ENCODE measurements at places on chromosomes 5 and 9. TPM values are rescaled to one million over a fixed set of nuclear protein-coding genes. Genes with fewer than 3 reads are reported as not detected.

The THBS4 gene
- total RNA-seq: 0.24 TPM

The HBEGF gene
- 8.1 TPM for total RNA-seq

The ZBTB26 gene
- total RNA-seq: 4.9 TPM

The KCNT1 gene
- not detected for total RNA-seq

DNA sequence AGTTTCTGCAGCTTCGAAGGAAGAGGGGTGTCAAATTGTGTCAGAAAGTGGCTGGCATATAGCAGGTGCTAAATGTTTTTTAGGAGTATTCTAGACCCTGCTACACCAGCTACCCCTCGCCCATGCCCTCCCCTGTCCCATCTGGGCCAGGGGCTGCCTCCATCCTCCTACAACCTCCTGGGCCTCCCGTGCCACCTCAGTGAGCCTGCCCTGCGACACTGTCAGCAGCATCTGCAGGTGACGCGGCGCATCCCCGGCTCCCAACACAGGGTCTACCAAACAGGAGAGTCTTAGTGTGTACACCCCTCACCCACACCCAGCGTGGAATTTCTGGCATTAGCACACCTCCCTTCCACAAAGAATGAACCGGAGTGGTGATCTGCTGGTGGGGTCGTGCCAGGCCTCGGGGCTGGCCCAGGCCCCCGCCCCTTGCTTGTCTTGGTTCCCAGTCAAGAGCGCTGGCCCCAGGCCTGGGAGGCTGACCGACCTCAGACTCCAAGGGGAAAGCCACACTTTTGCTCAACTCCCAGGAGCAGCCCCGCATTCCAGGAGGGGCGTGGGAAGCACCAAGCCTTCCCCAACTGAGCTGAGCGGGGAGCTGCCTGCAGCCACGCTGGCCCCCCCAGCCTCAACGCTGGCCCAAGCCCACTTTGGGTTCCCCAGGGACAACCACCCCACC is 55.2 kb downstream of the NEURL1B start:
- no peak for DNase-seq

- DNase-seq: no peak
Measured at GRCh38 chr9:4788703-4789102, 4.0 kb upstream of the RCL1 start.

GRCh38 chr5:164360589-164360988 is 855.2 kb downstream of the MAT2B start:
- DNase-seq: no peak

GRCh38 chr5:138755084-138755748 is 2.0 kb downstream of the CTNNA1 start:
- no peak for DNase-seq

DNA sequence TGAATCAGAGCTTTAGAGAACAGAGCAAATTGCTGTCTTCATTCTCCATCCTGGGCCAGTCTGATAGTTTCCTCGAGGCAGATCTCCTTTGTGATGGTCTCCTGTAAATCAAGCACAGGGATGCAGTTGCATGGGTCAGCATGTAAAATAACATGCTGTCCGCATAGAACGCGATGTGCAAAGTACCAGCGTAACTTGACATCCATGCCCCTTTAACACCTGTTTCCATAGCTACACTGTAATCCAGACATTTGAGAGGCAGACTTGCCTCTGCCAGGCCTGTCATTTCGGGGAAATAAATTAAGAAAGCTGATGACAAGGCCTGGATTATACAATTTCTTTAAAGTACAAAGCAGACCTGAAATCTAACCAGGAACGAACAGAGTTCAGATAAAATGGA is 413.5 kb downstream of the TLE4 start:
- no peak for DNase-seq

DNA sequence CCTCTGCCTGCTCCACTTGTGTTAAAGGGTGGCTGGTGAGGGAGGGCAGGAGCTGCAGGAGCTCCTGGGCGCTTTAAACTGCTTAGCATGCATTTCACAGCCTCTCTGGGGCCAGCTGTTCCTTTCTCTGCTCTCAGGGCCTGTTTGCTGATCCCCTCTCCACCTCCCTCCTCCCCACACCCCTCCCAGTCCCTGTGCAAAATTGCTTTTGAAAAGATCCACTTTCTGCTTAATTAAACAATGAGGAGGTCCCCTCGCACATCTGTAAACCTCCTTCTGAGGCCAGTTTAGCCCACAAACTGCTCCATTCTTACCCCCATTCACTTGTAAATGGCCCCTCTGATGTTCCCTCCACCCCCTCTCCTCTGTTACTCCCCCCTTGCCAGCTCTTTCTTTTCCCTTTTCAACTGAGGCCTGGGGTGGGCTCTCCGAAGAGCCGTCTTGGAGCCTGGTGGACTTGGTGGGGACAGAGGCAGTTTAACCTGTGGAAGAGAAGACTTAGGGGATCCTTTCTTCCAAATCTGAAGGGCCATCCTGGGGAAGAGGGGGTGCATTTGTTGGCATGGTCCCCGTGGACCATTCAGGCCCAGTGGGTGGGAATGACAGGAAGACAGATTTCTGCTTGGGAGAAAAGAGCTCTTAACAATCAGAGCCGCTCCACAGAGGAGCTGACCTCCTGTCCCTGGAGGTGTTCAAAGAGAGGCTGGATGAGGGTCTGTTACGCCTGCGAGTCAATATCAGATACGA is 12.0 kb downstream of the URM1 start:
- DNase-seq: no peak

DNA sequence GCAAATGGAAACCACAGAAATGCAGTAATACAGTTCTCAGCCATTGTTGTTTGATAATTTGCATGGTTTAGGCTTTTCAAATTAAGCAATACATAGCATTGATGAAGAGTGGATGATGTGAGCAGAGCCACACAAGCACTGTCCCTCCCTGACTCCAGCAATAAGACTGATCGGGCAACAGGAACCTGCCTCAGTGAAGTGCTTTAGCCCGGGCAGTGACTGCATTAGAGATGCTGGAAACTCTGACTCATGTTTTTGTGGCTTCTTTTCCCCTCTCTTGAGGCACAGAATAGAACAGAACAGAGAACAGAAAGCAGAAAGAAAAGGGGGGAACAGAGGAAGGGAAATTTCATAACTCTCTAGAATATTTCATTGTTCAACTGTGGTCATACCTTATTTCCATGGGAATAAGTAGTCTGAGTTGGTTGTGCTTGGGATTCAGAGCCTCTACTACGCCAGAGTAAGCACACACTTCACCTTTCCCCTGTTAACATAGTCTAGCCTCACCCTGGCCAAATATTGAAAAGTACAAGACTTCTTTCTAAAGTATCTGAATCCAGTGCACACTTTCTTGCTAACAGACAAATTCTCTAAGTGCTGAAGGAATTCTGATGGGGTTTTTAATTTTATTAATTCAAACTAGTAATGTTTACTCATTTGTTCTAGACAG is 164.8 kb upstream of the VCAN start:
- peak; percentile 76 for DNase-seq

DNA sequence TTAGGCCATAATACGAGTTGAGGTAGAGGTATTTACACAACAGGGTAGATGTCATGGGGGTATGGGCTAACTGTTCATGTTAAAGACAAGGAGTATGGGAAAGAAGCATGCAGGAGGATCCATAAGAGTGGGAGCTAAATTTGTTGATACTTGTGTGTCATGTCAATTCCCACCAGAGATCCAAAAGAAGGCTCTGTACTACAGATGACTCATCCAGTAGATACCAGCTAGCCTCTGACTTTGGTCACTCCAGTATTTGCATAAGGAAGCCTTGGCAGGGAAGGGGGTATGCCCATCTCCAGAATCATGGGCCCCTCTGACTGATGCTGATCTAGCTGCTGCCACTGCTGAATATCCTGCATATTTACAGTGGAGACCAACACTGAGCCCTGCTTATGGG is 743.7 kb upstream of the GRAMD2B start:
- DNase-seq: no peak

DNA sequence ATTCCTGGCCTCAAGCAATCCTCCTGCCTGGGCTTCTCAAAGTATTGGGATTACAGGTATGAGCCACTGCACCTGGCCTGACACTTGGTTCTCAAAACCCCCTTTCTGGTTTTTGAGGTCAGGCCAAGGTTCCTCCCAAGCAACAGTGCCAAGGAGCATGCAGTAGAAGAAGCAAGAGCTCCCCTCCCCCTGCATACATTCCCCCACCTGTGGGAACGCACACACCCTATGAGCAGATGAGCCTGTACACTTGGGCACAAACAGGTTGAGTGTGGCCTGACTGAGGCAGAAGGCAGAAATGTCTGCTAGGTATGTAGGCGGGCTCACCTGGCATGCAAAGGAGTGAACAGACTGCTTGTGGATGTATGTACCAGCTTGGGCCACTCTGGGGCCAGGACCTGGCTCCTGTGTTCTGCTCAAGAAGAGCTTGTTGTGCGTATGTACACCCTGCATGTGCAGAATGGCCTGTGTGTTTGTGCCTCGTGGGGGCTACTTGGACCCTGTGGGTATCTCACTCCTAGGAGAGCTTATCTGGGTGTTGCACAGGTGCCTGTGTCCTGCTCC is 1.7 kb downstream of the GPRIN1 start:
- no peak for DNase-seq

DNA sequence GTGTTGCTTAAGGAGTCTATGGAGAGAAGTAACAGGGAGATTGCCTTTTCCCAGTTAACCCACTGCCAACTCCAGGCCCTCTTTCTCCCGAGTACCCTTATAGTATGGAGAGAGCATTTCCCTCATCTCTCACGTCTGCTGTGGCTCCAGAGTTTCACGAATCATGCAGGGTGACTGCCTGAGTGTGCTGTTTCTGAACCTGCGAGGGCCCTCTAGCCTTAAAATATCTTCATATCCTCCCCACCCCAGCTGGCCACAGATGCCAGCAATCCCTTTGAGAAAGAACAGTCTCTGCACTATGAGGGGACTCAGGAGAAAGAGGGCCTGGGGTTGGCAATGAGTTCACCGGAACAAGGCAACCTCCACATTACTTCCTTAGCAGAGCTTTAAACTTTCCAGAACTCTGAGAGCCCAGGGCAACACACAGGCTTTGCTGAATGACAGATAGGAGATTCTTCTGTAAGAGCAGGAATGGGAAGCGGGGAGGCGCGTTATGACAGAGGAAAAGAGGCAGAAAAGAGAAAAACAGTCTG is 81.6 kb upstream of the ANKH start:
- DNase-seq: no peak

Measured in HFFc6 (cell line).